ENCODE measurements at places on chromosomes 16 and 17.

- DNase-seq = no peak
Measured at GRCh38 chr16:66927918-66928649, 2.7 kb upstream of the RRAD start.

DNA sequence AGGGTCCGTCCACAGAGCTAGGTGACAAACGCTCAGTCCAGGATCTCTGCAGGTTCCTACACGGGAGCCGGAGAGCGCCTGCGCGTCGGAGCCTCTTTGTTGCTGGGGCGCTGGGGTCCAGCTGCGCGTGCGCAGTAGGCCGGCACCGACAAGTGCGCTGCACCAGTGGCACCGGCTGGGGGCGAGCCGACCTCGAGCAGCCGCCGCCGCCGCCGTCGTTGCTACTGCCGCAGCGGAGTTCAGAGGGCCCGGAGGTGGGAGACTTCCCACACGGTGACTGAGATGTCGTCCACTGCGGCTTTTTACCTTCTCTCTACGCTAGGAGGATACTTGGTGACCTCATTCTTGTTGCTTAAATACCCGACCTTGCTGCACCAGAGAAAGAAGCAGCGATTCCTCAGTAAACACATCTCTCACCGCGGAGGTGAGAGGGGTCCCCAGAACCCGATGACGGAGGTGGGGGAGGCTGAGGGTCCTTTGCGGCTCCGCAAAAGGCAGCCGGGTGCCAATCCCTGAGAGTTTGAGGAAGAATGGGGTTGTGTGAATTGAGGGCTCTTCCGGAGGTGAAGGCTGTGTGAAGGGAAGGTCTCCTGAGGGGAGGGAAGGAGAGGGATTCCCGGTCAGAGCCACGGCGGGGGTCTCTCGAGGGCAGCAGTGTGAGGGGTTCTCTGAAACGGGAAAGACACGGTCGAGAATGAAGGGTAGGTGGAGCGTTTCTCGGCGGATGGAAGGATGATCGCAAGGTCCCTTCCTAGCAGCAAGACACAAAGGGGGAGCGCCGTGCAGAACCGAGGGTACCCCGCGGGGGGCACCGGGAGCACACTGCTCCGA, at the start of gene GDPD1:
Gene GDPD1 (plus strand): TSS at position 184 of the 831 bp plus-strand sequence. CDS start 99 bp downstream, at position 283.
- DNase-seq = peak; percentile 95

- DNase-seq = no peak
Measured at GRCh38 chr16:66503030-66503429, 46.9 kb downstream of the TK2 start.

GRCh38 chr17:27845264-27846041, 45.1 kb upstream of the NOS2 start:
- DNase-seq = no peak
